ENCODE measurements at places on chromosomes 6 and 20. TPM values are rescaled to one million over a fixed set of nuclear protein-coding genes. Genes with fewer than 3 reads are reported as not detected.

RBBP9 gene
- total RNA-seq, result 9.7 TPM

MYCT1 gene
- 3.1 TPM for total RNA-seq

RSPO3 gene
- 1.5 TPM for total RNA-seq

SYNDIG1 gene
- total RNA-seq, result 0.68 TPM

GJA10 gene
- total RNA-seq, result not detected

TTK gene
- total RNA-seq, result 0.70 TPM

RSPO4 gene
- not detected for total RNA-seq

PNPLA1 gene
- not detected for total RNA-seq

SMPD2 gene
- 4.3 TPM for total RNA-seq

ZC3H12D gene
- total RNA-seq, result 0.12 TPM

PRL gene
- total RNA-seq, result not detected

ZC2HC1B gene
- total RNA-seq, result not detected

EEF1A2 gene
- 0.09 TPM for total RNA-seq

EGFL8 gene
- total RNA-seq, result 1.6 TPM

ANKRD66 gene
- total RNA-seq, result not detected
